Glomerular endothelial cell (primary cell): ENCODE measurements at places on chromosomes 11 and 22. TPM values are rescaled to one million over a fixed set of nuclear protein-coding genes. Genes with fewer than 3 reads are reported as not detected.

GRCh38 chr22:23080613-23081290 lies 10.4 kb downstream of the GNAZ start:
- DNase-seq, result no peak

- DNase-seq, result no peak
These were observed 864 bp upstream of the USP28 start for GRCh38 chr11:113876074-113876797.

DNA sequence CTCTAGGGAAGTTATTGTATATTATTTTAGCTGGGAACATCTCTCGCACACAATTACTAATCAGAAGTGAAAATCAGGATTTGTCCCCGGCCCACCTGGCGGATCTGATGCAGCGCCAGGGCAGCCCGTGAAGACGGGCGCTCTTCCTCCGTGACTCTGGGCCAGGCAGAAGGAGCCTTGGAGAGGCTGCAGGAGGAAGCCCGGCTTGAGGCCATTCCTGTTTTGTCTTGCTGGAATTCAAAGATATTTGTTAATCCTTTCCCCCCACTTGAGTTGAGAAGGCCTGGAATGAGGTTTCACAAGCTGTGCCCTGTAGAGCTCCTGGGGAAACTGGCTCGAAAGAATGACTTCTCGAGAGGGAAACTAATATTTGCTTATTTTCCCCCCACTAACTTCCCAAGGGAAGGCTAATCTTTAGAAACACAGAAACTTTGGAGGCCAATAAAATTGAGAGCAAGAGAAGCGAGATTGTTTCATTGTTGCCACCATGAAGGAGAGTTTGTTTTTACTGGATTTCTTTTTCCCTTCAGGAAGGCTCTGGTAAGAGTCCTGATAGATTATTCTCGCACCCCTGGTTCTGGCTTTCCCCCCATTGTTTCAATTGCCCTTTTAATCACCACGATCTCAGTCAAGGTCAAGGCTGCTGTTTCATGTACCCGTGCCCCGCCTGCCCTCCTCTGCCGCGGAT lies 92.8 kb upstream of the SEPTIN5 start:
- DNase-seq, result no peak

DNA sequence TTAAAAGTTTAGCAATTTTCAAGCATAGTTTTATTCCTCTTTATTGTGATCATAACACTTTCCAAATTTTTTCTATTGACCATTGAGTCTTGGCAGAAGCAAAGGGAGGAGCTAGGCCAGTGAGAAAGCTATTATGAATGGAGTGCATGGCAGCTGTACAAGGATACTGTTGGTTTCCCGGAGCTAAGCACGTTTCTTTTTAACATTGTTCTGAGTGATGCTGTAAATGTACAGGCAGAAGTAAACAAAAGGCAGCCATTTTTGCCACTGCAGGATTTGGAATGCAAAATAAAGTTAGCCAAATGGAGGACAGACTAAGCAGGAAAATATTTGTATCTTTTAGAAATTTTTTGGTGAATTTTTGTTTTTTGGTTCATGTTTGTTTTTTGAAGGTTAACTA lies 16.2 kb downstream of the CBL start:
- no peak for DNase-seq

DNA sequence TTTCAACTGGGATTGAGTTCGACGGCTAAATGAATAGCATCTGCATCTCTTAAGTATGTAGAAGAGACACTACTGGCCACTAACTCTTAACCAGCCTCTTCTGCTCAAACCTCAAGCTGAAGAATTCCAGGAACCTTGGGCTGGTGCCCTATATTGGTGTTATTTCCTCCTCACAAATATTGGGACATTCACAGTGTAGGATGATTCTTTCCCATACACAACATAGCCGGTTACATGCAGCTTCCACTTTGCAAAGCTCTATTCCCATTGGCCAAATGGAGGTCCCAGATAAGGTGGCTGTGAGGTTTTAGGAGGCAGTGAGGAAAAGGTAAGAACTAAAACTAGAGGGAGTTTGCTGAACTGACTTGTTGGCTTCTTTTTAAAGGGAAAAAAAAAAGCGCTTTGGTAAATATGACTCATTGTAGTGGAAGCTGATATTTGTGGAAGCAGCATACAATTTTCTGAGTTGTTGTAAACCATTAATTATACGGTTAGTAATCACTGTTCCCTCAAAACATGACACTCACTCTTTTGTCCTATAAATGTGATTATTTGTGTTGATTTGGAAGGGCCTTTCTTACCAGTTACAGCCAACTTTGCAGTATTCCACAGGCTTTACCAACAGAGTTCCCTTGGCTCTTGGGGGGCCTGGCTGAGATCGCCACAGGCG lies 17.6 kb downstream of the C22orf31 start:
- no peak for DNase-seq

Gene KRTAP5-9
- not detected in 2 replicates for total RNA-seq

Gene PIWIL4
- 1.1 and 4.0 TPM in 2 replicates for total RNA-seq

DNA sequence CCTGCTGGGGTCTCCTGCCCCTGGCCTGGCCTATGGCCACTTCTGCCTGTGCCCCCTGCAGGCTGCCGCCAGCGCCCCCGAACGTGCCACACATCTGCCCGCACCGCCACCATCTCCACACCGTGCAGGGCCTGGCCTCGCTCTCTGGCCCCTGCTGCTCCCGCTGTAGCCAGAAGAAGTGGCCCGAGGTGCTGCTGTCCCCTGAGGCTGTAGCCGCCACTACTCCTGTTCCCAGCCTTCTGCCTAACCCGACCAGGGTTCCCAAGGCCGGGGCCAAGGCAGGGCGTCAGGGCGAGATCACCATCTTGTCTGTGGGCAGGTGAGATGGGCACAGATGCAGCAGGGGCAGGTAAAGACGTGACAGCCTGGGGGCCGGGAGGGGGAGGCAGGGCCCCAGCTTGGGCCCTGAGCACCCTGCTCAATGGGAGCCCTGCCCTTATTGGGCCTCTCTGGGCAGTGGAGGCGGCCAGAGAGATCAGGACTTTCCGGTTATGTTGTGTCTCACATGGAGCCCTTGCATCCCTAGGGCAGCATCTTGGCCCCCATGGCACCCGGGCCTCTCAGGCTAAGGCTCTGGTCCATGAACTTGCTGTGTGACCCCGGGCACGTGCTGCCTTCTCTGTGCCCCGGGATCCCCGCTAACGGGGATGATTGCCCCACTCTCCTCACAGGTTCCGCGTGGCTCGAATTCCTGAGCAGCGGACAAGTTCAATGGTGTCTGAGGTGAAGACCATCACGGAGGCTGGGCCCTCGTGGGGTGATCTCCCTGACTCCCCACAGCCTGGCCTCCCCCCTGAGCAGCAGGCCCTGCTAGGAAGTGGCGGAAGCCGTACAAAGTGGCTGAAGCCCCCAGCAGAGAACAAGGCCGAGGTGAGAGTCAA lies 18.5 kb downstream of the RELT start:
- no peak for DNase-seq

Gene GLB1L2
- 0.92 and 0.99 TPM in 2 replicates for total RNA-seq

Gene TRPC6
- 0.05 and 1.2 TPM in 2 replicates for total RNA-seq

- no peak for DNase-seq
These were observed 11.3 kb downstream of the KCTD17 start for GRCh38 chr22:37062702-37063381.

GRCh38 chr22:19937616-19938473 lies 3.7 kb upstream of the COMT start:
- no peak for DNase-seq

DNA sequence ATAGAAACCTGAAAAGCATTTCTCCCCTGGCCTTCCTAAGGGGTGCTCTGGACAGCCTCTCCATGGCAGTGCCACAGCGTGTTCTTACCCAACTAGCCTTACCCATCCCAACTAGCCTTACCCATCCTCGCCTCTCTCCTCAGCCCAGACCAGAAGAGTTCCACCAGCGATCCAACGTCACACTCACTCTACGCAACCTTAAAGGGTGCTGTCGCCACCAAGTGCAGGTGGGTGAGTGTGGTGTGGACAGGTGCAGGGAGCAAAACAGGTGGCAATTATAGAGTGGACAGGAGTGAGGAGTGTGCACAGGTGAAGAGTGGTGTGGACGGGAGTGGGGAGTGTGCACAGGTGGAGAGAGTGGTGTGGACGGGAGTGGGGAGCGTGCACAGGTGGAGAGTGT lies 17.8 kb downstream of the TMEM121B start:
- no peak for DNase-seq

- no peak for DNase-seq
These were observed 518.0 kb downstream of the DLG2 start for GRCh38 chr11:85109141-85109540.

DNA sequence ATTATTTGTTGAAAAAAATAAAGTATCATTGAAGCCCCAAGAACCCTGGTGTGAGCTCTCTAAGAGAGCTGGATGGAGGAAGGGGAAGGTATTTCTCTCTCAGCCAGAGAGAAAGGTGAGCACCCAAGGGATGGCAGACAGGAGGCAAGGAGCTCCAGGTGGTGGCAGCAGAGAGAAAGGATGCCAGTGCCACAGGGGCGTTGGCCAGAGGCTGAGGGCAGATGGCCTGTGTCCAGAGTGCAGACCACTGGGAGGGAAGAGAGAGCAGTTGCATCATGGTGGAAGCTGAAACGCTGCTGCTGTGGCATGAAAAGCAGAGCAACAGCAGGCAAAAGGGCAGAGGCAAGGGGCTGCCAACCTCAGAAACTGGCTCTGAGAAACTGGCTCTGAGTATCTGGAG lies 8.5 kb downstream of the SPON1 start:
- DNase-seq, result no peak

- DNase-seq, result no peak
These were observed 21.0 kb upstream of the SWAP70 start for GRCh38 chr11:9642894-9643293.
